ENCODE measurements at places on chromosomes 13 and 19.

DNA sequence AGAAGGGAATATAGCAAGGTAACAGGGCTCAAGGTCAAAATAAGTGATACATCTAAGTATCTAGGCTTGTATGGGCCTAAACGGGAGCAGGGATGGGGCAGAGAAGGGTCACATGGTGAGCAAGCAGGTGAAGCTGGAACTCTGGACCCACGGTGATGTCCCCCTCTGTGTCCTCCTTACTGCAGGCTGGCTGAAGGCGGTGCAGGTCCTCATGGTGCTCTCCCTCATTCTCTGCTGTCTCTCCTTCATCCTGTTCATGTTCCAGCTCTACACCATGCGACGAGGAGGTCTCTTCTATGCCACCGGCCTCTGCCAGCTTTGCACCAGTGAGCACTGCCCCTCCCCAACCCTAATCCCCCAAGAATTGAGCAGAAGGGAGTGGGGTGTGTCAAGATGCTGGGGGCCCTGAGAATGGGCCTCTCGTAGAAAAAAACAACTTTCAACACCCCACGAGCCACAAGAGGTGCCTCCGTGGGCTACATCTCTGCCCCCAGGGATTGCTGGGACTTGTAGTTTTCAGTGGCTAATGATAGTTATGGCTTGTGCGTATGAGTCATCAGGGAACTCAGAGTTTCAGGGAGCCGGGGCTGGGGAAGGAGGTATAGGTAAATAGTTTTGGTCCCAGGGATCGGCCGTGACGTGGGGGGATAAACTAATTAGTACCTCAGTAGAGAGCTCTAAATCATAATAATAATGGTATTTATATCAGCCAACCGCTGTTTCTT lies 4.0 kb downstream of the EMP3 start:
- DNase-seq, result no peak

DNA sequence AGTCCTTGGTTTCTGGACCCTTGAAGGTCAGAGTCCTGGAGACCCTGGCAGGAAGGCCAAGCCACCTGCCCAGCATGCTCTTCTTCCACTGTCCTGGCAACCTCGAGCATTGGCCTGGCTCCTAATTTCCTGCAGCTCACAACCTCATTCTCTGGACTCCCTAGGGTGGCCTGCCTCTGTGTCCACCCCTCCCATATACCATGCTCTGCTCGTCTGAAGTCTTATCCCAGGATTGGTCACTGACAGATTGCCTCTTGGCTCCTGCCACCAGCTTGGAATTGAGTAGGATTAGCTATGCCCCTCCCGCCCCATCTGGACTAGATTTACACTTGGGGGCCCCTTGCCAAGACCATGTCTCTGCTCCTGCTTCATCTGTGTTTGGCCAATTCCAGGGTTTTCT lies 17.1 kb upstream of the WASF3 start:
- DNase-seq, result no peak

DNA sequence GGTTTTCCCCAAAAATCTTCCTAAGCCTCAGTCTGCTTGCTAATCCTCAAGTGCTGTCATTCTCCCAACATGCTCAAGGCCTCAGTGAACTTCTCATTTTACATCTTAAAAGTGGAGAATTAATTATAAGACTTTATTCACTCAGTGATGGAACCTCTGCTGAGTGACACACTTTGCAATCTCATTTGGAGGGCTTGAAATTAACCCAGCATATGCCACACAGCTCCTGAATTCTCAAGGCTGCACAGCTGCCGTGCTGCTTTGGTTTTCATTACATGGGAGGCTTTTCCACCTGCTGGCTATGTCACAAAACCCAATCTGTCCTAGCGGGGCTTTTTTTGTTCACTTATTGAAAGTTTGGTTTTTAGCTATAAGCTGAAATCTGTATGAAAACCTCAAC lies 28.3 kb upstream of the SERPINE3 start:
- no peak for DNase-seq

GRCh38 chr19:10279737-10280442 lies 6.9 kb upstream of the ICAM4 start:
- DNase-seq, result no peak

- DNase-seq, result no peak
Measured at GRCh38 chr19:28864024-28864503, 348.9 kb downstream of the UQCRFS1 start.

DNA sequence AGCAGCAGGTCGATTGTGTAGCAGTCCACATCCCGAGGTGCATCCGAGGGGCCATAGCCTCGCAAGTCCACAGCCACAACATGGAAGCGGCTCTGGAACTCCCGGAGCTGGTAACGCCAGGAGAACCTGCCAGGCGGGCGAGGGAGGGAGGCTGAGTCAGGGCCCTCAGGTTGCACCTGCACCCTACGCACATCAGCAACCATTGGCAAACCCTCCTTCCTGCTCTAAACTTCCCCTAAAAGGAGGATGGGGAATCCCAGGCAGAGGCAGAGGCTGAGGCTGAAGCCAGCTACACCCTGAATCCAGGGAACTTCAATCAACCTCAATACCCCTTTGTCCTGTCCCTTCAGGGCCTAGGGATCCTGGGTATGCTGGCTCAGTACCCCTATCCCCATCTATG lies 977 bp downstream of the EPHX3 start:
- no peak for DNase-seq

DNA sequence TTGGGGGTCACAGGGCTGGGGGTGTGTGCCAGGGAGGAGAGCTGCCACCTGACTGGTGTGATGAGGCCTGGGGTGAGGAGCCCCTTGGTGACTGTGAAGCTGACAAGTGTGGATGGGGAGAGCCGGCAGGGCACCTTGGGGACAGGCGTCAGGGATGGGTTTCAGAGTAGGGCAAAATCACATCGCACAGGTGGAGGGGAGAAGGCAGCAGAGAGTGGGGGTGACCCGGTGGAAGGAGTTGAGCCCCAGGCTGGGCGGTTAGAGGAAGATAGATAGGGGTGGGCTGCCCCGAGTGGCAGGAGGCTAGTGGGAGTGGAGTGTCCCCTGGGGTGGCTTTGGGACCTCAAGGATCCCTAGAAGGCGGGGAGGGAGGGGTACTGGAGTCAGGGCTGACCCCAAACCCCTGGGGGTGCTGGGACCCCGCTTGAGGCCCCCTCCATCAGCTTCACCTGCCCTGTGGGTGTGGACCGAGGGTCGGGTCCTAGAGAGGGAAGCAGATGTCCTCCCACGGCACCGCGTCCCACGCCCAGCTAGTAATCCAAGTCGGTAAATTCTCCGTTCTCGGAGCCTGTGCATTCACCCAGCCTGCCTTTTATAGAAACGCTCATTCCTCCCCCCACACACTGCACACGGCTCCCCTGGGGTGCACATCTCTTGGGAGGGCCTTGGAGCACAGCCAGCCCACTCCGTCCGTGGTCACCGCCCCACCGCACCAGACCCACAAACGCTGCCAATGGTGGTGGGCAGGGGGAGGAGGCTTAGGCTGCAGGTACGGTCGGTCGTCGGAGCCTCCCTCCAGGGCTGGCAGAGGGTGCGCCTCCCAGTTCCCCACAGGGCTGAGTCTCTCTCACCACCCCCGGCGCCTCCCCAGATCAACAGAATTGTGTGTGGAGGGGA lies 2.4 kb downstream of the CTXN1 start:
- no peak for DNase-seq

- no peak for DNase-seq
Measured at GRCh38 chr19:17968362-17968761, 1.5 kb downstream of the KCNN1 start.

DNA sequence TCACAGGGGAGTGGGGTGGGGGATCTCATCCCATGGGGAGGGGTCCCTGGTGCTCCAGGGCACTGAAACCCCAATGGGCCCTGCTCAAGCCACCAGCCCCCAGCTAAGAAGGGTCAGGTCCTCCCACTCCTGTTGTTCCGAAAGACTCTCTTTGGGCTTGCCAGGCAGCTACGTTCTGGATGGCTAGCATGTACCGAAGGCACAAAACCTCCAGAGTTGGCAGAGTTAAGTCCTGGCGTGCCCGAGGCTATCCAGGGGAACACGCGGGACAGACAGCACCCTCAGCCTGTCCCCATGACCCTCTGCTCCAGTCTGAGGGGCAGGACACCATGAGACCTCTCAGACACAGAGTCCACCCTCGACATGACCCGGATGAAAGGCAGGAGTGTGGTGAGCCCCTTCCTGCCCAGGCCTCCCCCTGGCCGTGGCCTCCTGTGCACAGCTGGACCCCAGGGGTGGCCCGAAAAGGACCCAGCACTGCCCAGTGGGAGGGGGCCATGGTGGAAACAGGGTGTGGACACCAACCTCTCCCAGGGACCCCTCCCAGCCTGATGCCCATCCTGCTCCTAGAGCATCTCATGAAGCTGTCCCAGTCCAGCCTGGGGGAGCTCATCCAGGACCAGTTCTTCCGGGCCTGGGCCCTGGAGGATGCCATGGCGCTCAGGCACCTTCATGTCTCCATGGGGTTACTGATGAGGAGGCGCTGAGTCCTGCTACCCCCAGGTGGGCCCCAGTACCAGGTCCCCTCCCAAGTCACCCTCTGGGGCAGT lies 53.0 kb upstream of the TPM4 start:
- no peak for DNase-seq

DNA sequence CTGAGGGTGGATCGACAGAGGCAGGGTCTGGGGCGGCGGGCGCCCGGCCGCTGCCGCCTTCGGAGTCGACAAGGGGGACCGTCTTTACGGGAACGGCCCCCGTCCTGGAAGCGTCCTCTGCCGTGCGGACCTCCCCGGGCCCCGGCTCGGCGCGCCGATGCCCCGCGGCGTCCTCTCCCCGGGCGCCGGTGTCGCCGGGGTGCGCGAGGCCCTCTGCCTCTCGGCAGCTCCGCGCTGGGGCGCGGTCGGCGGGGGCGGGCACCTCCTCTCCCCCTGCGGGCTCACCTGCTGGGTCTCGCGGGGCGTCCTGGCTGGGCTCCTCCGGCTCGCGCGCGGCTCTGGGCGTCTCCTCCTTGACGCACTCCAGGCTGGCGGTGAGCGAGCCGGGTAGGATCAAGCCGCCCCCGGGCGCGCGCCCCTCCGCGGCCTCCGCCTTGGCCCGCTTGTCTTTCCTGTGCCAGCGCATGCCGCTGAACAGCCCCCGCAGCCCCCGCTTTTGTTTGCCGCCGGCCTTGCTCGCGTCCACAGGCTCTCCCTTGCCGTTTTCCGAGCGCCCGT lies 1.5 kb downstream of the AMER2 start:
- peak; percentile 60 for DNase-seq

DNA sequence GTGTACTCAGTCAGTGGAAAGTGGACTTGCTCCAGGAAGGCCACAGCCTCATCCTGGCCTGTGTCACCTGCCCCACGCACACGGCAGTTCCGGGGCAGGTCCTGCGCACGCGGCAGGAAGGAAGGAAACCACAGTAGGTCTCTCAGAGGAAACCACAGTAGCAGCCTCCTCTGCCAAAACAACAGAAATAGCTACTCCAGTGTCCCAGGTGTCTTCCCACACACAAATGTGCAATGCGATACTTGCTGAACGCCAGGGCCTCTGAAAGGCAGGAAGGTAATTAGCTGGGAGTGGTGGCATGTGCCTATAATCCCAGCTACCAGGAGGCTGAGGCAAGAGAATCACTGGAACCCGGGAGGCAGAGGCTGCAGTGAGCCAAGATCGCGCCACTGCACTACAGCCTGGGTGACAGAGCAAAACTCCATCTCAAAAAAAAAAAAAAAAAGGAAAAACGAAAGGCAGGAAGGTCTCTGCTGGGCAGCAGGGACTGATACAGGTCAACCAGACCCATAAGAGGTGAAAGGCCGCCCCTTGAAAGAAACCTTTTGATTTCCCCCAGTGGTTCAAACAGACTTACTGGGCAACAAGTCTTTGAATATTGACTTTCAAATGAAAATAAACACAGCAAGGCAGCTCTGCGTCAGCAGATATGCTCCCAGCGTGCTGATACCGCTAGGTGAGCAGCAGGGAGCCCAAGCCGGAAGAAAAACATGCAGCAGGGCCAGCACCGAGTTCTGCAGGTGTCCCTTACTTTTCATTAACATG lies 49.5 kb downstream of the CRYL1 start:
- no peak for DNase-seq

- DNase-seq, result no peak
Measured at GRCh38 chr13:113172419-113172926, 14.0 kb downstream of the PROZ start.

GRCh38 chr19:56751078-56751489 lies 79.5 kb upstream of the ZNF835 start:
- peak; percentile 14 for DNase-seq

GRCh38 chr19:56087647-56088496 lies 33.2 kb downstream of the ZNF787 start:
- DNase-seq, result no peak

GRCh38 chr13:91100944-91101343 lies 246.5 kb upstream of the MIR17HG start:
- no peak for DNase-seq

GRCh38 chr19:20237773-20238623 lies 71.0 kb downstream of the ZNF486 start:
- DNase-seq, result peak; percentile 63

- no peak for DNase-seq
Measured at GRCh38 chr19:6088602-6089049, 21.7 kb downstream of the RFX2 start.

- no peak for DNase-seq
Measured at GRCh38 chr13:44237276-44237767, 136.3 kb upstream of the SERP2 start.

DNA sequence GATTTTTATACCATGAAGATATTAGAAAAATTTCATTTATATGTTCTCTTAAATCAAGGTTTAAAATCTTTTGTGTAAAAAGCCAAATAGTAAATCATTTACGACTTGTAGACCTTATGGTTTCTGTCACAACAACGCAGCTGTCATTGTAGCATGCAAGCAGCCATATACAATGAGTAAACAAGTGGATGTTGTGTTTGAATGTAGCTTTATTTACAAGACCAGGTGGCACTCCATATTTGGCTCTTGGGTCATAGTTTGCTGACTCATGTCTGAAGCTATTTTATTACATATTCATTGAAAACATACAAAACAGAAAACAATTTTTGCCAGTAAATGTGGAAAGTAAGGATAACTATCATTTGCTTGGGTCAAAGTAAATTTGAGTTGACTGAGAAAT lies 930.8 kb downstream of the SLITRK5 start:
- no peak for DNase-seq

GRCh38 chr13:22717036-22717435 lies 463.7 kb upstream of the SGCG start:
- DNase-seq, result no peak

GRCh38 chr19:50745221-50745620 lies 22.1 kb downstream of the CLEC11A start:
- no peak for DNase-seq

- DNase-seq, result no peak
Measured at GRCh38 chr13:38429916-38430315, 80.3 kb downstream of the UFM1 start.

DNA sequence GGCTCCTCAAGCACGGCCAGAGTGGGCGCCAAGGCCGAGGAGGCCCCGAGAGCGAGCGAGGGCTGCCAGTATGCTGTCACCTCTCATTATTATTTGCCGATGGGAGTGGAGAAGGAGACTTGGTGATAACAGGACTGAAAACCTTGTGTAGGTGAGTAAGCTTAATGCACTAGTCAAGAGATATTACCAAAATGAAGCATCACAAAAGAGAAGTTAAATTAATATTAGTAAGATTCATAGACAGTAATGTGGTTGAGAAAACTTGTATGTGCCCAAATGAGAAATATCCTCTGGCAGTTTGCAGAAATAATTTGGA lies 204.5 kb upstream of the SLITRK1 start:
- DNase-seq, result no peak

Data from NCI-H748 treated with DMSO at 0.1 percent for 48 hours (cell line).